ENCODE measurements at places on chromosomes 12 and 14.

DNA sequence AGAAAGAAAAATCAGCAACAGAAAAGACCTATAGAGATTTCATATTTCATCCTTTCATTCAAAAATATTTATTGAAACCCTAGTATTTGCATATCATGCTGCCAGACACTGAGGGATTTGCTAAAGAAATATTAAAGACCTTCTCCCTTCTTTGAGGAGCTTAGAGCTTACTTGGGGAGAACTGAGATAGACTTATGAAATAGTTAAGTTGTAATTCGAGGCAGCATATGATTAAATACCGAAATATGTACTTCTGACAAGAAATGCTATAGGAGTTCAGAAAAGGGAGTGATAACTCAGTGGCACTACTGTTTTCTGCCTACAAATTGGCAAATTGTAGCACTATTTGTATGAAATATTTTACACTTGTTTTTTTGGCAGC lies 59.1 kb downstream of the PLXNC1 start:
- no peak for DNase-seq

- DNase-seq: no peak
Measured at GRCh38 chr12:101581190-101581589, 13.6 kb upstream of the MYBPC1 start.

DNA sequence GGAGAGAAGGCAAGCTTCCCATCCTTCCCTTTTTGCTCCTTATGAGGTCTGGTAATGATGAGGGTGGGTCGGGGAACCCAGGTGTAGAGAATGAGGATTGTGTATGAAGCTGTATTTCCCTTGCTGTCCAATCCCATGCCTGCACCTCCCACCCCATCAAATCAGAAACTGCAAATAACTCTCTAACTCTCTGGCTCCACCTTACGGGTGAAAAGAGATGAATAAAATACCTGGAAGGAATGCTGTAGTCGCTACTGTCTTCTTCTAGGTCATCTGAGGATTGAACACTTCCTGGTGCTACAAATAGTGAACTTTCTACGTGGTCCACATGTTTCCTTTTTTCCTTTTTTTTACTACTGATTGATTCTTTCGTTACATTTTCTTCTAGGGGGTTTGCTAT lies 38.9 kb upstream of the DICER1 start:
- DNase-seq: peak; percentile 52

DNA sequence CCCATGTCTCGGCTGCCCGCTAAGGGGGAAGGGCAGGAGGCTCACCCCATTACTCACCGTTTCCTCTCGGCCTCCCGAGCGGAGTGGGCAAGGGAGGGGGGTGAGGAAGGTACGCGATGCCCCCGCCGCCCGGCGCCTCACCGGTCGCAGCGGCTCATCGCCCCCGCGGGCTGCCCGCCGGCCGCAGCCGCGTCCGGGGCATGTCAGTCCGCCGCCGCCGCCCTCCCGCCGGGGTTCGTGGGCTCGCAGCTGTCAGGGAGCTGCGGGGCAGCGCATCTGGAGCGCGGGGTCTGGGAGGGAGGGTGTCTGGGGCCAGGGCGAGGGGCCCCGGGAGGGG lies 461 bp downstream of the SLC8A3 start:
- DNase-seq: no peak

- DNase-seq: no peak
Measured at GRCh38 chr12:29781705-29782266, 2.0 kb downstream of the TMTC1 start.

DNA sequence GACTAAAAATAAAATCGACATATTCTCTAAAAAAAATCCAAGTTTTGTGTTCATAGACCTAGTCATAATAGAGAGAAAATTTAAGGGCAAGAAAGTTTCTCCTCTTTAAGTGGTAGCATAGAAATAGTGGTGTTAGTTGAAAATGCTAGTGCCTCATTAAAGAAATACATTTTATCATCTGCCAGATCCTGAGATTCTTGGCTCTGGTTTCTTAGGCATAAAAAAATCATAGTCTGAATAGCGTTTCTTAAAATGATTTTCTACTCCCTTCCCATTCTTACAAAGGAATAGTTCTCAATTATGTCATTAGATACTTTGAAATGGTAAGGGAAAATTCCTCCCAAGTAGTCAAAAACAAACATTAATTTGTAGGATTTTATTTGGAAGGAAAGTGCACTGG lies 212.8 kb downstream of the NELL2 start:
- no peak for DNase-seq

DNA sequence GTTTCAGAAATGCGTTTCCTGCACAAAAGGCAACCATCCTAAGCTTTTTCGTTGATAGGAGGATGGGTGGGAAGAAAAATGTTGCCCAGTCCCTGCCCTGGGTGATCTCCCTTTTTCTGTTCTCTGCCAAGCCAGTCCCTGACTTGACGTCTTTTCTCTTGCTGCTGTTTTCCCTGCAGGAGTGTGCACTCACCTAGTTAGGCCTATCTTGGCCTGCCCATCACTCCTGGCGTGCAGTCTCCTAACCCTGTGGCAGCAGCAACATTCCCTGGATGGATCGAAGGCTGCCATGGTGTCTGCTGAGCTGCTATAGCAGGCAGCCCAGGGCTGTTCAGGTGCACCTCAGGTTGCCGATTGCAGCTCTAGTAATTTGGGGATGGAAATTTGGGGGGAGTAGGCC lies 1.2 kb downstream of the UNC119B start:
- no peak for DNase-seq

DNA sequence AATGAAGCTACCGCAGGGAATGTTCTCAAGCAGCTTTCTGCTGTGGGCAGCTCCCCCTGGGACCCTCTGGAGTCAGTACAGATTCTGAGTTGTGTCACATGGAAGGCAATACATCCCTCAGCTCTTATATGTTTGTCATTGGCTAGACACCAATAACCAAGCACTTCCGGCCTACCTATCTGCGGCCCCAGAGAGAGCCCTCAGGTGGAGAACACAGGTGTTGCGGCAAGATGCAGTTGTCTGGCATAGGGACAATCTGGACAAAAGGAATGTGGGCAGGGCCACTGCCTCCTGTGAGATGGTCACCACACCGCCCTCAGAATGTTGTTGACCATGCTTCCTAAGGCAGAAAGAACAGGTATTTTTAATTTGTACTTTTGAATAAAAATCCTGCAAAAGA lies 118.7 kb downstream of the BRMS1L start:
- DNase-seq: no peak

DNA sequence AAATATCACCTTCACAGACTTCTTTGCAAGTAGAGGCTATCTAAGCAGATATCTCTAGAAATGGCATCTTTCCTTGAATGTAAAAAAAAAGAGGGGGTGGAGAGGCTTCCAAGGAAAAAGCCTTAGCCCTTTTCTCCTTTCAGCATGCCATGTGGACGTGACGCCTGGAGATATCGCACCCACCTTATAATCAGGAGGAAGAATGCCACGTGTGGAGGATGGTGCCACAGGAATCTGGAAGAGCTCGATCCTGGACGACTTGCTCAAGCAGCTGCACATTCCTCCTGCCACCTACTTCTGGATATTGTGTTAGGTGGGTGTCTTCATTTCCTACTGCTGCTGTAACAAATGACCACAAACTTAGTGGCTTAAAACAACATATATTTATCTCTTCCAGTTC lies 203.6 kb downstream of the NUAK1 start:
- DNase-seq: no peak

DNA sequence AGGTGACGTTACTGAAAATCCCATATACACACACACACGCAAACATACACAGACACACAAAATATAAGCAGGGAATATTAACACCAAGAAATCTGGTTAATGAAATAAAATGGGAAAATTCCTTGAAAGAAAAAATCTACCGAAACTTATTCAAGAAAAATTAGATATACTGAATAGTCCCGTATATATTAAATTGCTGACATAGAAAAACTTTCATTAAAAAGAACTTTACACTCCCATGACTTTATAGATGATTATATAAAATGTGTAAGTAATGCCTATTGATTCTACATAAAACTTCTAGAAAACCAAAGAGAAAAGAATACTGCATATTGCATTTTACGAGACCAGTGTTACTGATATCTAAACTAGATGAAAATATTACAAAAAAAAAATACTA lies 803.2 kb downstream of the SLC16A7 start:
- no peak for DNase-seq

DNA sequence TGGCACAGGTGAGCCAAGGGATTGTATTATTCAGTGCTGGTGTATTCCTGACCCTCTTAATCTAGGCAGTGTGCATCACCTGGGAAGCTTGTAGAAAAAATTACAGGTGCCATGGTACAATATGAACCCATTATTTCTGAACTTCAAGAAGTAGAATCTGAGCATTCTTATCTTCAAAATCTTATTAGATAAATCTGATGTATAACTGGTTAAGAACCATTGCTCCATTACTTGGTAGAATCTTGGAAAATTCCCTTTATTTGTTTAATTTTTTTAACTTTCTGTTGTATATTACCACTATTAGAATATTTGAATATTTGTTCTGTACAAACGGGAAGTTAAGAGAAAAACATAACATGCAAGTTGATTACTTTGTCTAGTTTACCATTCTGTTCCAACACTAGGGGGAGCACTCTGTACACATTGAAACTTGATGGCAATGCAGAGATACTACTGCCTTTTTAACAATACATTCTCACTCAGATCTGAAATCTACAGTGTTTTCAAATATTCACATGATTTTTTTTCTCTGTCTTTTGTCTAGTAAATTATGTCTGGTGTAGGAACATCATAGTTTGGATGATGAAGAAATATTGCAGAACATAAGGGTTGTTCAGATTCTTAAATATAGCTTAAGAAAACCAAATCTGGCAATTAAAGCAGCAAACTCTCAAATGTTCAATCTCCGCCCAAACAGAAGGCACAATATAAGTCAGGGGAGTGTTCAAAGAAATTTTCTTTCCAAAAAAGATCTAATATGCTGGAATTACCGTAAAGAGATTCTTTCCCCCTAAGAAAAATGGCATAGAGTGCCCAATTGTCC lies 196.6 kb downstream of the PCNX1 start:
- DNase-seq: peak; percentile 83

DNA sequence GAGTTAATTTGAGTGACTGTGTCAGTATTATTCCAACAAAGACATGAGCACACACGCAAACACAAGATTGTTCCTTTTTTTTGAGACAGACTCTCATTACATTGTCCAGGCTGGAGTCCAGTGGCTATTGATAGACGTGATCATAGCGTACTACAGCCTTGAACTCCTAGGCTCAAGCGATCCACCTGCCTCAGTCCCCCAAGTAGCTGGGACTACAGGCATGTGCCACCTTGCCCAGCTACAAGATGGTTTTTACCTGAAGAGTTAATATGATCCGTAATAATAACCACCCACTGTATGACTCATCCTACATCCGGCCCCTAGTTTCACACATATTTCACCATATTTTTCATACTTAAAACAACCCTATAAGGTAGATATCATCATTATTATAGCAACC lies 26.8 kb downstream of the BCAT1 start:
- DNase-seq: no peak

DNA sequence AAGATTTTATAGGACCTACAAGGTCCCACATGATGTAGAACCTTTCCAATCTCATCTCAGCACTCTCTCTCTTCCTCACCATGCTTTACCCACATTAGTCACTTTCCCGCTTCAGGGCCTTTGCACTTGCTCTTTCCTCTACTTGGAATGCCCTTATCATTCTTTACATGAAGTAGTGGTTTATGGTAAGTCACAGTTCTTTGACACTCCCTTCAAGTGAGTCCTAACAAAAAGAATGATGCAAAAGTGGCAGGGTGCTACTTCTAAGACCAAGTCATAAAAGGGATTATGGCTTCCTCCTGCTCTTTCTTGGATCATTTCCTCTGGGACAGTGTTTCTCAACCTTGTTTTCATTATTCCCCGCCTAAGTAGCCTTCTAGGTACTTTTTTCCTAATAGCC lies 13.1 kb downstream of the TMBIM4 start:
- DNase-seq: no peak

DNA sequence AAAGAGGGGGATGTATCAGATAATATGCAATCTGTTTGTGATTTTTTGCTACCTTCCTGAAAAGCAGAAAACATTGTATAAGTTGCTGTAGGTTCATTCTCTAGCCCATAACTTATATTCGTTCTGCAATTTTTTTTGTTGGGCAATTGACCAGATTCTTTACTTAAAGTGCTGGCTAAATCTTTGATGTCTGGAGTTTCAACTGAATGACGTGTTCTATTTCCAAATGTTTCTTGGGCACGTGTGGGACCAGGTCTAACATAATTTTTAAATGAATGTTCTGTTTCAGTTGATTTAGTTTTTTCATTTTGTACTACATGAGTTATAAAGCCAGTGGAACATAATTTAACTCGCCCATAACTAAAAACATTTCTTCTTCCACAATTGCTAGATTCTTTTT lies 3.8 kb downstream of the MLH3 start:
- DNase-seq: no peak

DNA sequence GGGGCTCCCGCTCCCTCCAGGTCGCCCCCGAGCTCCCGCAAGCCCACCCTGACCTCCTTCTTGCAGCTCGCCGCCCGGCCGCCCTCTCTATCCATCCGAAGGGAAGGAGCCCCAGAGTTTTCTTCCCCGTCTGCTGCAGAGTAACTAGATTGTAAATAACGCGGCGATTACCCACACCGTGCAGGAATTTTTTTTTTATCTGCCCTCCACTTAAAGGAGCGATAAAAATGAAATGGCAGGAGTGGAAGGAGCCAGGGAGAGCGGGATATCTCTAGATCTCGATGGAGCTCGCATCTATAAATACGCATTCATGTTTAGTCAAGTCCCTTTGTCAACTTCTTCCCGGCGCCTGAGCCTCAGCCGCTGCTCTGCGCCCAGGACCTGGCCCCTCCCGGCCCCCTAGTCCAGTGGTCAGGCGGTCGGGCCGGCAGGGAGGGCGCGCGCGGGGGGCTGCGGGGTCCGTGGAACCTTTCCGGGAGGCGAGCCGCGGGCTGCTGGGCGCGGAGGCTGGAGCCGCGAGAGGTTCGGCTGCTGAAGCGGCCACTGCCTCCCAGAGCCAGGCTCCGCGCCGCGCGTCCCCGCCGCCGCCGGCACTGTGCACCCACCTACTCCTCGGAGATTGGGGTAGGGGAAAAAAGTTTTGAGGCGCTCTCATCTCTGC lies 386.0 kb downstream of the BCAT1 start:
- DNase-seq: peak; percentile 24

- no peak for DNase-seq
Measured at GRCh38 chr14:22861651-22862050, 9.9 kb upstream of the LRP10 start.
